ENCODE measurements at places on chromosomes 16 and 17.
A peak's percentile ranks its signal among the peaks of the same experiment; 100 is the strongest.

DNA sequence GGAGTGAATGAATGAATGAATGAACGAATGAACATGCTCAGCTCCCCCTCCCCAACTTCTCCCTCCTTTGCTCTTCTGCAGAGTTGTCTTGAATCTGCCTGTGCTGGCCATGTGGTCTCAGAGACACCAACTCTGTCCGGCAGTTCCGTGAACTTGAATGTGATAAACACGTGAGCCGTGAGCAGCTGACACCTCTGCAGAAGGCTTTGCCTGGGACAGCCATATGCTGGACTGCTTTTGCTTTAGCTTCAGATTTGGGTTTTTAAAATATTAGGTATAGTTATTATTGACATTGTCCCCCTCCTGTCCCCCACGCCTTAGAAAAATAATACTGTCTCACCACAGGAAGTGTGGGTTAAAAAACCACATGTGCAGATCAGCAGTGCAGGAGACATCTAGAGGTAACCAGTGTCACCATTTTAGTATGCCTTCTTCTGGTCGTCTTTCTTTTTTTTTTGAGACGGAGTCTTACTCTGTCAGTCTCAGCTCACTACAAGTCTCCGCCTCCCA lies 83.8 kb downstream of the ABCC1 start:
- DNase-seq, result no peak

DNA sequence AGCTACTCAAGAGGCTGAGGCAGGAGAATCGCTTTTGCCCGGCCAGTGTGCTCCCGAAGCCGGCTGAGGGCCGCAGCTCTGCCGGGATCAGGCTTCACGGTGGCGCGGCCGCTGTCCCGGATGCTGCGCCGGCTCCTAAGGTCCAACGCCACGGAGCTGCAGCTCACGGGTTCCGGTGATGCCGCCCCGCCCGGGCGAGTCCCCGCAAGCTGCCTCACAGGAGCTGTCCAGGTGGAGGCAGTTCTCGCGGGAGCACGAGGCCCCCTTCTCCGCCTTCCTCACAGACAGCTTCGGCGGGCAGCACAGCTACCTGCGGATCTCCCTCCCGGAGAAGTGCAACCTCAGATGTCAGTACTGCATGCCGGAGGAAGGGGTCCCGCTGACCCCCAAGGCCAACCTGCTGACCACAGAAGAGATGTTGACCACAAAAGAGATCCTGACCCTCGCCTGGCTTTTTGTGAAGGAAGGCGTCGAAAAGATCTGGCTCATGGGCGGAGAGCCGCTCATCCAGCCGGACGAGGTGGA lies 111.4 kb upstream of the SIAH1 start:
- no peak for DNase-seq

GRCh38 chr17:64085650-64086005 lies 44.3 kb downstream of the ERN1 start:
- no peak for DNase-seq

DNA sequence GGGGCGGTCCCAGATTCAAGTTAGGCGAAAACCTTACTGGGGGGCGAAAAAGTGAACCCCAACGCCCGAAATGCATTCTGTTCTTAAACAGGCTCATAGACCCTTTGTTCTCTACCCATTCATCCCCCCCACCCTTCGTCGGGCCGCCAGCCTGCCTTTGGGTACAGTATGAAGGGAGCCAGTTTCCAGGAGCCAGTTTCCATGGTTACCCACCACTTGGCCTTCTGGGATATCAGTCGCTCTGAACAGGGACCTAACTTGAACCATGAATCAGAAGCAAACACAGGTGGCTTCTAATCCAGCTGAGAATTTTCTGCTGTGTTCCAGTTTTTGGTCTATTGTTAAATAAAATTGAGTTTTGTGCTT lies 532 bp downstream of the DHX40 start:
- DNase-seq, result no peak

DNA sequence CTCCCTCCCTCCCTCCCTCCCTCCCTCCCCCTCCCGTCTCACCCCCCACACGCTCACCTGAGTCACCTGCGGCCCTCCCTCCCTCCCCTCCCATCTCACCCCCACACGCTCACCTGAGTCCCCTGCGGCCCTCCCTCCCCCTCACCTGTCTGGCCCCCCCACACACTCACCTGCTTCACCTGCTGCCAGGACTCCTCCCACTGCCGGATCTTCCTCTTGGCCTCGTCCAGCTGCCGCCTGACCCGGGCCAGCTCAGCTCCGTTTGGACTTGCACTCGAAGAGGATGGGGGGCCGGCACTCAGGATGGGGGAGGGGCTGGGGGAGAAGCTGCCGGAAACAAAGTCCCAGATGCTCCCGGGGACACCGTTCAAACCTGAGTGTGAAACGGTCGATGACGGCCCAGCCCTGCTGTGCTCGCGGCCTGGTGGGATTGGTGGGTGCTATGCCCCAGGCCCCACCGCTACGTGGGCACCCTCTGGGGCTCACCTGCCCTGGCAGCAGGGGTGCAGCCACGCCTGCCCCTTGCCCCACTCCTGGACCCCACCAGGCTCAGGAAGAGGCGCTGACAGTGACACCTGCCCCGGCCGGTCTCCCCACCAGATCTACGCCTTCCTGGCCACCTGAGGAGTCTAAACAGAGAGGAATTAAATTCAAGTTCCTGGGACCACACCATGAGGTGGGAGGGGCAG lies 15.9 kb downstream of the GNPTG start:
- DNase-seq, result no peak

DNA sequence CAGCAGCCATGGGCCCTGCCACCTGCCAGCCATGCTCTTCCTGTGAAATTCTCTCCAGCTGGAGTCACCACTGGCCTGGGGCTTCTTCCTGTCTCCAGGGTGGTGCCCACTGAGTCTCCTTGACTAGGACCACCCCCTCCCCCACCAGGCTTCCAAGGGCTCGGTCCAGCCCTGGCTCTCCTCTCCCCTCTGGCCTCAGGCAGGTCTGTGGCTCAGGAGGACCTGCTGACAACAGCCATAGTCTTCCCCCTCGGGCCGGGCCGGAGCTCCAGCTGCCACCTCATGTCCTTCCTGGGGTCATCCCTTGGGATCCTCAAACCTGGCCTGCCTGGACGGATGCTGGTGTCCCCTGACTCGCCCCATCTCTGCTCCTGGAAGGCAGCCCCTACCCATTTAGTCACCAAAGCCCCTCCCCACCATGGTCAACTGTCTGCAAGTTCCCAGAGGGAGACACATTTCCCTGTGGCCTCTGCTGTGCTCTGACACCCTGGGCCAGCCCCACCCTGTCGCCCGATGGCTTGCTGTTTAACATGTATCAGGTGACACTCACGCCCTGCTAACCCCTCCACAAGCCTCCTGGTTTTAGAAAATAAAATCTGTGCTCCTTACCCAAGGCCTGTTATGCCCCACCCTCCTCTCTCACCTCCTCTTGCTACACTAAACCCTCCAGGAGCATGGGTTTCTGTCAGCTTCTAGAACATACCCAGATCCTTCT lies 186.2 kb downstream of the RBFOX3 start:
- DNase-seq, result peak; percentile 32

GRCh38 chr16:67560827-67561342 lies 1.4 kb upstream of the CTCF start:
- no peak for DNase-seq

DNA sequence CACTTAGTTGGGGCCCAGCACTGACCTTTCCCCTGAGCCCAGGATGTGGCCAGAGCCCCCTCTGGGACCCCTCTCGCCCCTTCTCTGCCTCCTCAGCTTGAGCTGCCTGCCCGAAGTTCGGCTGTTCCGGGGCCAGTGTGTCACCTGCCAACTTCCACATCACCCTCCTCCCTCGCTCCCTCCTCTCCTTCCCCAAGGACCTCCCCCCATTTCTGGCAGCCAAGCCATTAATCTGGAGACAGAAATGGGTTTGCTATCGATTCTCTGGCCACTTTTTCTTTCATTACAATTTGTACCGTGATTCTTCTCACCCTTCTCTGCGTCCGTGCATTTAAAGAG lies 8.8 kb upstream of the ADAM11 start:
- no peak for DNase-seq

DNA sequence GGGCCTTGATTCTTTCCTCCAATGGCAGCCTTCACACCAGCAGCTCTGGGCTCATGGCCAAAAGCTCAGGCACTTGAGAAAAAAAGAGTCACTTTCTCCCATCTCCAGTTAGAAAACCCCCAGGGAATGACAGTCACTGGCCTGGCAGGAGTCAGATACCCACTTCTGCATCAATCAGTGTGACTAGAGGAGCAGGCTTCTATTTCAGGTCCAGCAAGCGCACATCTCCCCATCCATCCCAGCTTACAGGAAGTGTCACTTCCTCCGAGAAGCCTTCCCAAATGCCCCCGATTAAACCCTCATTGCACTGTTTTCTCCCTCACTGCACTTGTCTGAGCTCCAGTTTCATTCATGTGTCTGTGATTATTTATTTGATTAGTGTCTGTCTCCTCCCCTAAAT lies 30.4 kb upstream of the CCL1 start:
- peak; percentile 89 for DNase-seq

DNA sequence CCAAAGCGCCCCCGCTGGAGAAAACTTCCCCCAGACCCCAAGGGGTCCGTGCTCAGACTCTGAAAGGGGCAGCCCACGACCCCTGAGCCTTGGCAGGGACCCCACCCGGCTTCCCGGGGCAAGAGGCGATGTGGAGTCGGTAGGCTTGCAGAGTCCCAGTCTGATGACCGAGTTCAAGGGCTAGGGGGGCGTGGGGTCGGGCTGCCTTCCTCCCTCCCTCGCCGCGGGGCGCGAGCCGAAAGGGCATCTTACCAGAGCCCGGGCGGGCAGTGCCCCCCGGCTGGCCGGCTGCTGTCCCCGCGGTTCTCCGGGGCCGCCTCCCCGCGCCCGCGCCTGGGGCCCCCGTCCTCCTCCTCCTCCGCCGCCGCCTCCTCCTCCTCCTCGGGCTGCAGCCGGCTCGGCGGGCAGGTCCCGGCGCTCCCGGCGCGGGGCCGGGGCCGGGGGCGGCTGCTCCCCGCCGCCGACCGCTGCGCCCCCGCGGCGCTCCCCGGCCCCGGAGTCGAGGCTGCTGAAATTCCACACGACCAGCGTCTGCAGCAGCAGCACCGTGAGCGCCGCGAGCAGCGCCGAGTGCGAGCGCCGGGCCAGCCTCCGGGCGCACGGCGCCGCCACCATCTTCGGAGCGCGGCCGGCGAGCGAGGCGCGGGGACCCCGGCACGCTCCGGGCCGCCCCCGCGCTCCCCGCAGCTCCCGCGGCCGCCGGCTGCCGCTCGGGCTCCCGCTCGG lies 415 bp downstream of the XYLT1 start:
- DNase-seq, result no peak

GRCh38 chr17:10888858-10889257 lies 51.0 kb upstream of the PIRT start:
- no peak for DNase-seq

DNA sequence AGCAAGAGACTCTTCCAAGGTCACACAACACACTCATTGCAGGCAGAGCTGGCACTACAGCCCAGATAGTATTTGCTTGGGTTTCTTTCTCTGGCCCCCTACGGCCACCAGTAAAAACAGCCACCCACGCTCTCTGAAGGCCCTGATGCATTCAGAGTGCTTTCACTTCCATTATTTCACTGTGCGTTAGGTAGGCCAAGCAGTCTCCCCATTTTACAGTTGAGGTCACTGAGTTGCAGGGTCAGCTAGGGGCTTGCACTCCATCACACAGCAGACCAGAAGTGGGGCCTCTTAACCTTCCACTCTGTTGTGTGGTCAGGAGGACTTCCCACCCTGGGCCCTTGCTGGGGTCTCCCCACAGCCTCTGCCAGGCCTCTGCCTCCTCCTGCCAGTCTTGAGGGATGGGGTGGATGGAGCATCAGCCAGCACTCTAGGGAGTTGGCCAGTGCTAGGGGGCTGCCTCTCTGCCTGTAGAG lies 2.5 kb downstream of the TBX21 start:
- DNase-seq, result no peak
